Smooth muscle cell of the pulmonary artery (primary cell): ENCODE measurements at places on chromosomes 6 and 20. TPM values are rescaled to one million over a fixed set of nuclear protein-coding genes. Genes with fewer than 3 reads are reported as not detected.

The CCDC170 gene
- total RNA-seq, result 0.33 and 0.46 TPM in 2 replicates

The CDK5RAP1 gene
- 15.4 and 16.4 TPM in 2 replicates for total RNA-seq

The BLOC1S5 gene
- 11.9 and 15.5 TPM in 2 replicates for total RNA-seq

The TRDN gene
- total RNA-seq, result 0.10 TPM in 1 of 2 replicates, not detected in the other

The EDN3 gene
- total RNA-seq, result not detected in 2 replicates

The MUC21 gene
- not detected in 2 replicates for total RNA-seq

The SCRT2 gene
- not detected in 2 replicates for total RNA-seq

The RBL1 gene
- 5.5 and 7.3 TPM in 2 replicates for total RNA-seq

The EHMT2 gene
- 57.3 and 69.7 TPM in 2 replicates for total RNA-seq

The FAM83C gene
- total RNA-seq, result not detected in 2 replicates

The FGD2 gene
- not detected in 2 replicates for total RNA-seq

The DOK5 gene
- 31.3 and 55.3 TPM in 2 replicates for total RNA-seq

The RBM38 gene
- total RNA-seq, result 4.8 and 18.1 TPM in 2 replicates

The LY86 gene
- not detected in 2 replicates for total RNA-seq

The NINL gene
- 5.4 and 5.7 TPM in 2 replicates for total RNA-seq

The HTR1B gene
- 0.17 and 0.72 TPM in 2 replicates for total RNA-seq

The FOXS1 gene
- total RNA-seq, result 20.6 and 23.1 TPM in 2 replicates

The LY6G6F gene
- not detected in 2 replicates for total RNA-seq

The MTFR2 gene
- 0.33 and 0.46 TPM in 2 replicates for total RNA-seq
